ENCODE measurements at places on chromosomes 13 and 19.

DNA sequence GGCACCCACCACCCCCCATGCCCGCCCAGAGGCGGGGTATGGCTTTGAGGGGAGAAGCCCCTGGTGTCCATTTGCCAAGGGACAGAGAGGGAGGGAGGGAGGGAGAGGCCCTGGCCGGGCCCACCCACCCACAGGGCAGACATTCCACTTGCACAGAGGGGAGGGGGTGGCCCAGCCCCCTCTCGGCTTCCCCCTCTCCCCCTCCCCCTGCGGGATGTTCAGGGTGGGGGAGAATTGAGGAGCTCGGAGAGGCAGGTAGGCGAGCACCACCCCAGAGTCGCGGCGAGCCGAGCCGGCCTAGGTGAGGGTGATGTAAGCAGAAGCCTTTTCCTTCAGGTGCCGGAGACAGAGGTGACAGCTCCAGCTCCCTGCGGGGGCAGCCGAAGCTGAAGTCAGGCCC is 12.3 kb downstream of the DPF1 start:
- DNase-seq, result no peak

GRCh38 chr19:31220540-31220939 is 128.7 kb downstream of the TSHZ3 start:
- DNase-seq, result no peak

DNA sequence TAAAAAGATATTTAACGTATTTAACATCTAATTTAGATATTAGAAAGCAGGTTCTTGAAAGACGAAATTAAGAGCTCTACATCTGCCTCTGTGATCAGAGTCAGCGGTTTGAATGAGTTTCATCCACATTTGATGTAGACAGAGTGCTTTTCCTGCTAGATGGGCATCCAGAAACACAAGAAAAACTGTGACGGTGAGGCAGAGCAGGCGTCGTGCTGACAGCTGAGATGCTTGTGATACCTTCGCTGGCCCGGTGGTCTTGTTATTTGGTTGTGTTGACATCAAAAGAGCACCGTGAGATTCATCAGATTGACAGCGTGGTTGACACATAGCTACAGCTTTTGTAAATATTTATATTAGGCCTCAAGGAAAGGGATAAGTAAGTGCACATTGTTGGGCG is 399.1 kb downstream of the GPC5 start:
- DNase-seq, result no peak

DNA sequence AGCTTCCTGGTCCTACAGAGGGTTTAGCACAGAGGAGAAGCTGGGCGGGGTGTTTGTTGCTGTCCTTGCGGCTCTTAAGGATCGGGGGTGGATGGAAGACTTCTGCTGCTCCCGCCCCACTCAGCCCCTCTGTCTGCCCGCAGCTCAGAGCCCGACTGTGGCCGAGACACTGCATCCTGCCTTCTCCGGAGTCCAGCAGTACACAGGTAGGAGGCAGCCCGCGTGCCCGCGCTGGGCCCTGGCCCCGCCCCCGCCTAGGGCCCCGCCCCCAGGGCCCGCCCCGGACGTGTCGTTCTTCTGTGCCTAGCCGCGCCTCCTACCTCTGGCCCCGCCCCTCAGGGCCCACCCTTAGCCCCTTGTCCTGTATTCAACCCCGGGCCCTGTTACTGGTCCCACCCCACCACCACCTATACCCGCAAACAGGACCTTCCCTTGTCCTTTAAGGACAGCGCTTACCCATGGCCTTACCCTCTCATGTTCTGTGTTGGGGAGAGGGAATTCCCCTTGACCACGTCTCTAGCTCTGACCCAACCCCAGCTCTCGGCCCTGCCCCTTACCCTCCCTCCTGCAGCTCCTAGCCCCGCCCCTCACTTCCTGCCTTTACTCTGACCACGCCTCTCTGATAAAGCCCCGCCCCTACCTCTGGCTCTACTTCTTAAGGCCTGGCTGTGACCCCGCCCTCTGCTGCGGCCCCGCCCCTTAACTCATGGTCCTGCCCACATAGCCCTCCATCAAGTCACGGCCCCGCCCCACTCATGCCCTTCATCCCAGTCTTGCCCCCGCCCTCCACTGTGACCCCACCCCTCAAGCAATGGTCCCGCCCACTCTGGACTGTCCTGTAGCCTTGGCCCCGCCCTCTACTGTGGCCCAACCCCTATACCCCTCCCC is 60.5 kb downstream of the CELF5 start:
- no peak for DNase-seq

- no peak for DNase-seq
Measured at GRCh38 chr13:67445436-67445835, 215.3 kb upstream of the PCDH9 start.

- no peak for DNase-seq
Measured at GRCh38 chr13:37102896-37103295, 2.6 kb downstream of the CSNK1A1L start.

DNA sequence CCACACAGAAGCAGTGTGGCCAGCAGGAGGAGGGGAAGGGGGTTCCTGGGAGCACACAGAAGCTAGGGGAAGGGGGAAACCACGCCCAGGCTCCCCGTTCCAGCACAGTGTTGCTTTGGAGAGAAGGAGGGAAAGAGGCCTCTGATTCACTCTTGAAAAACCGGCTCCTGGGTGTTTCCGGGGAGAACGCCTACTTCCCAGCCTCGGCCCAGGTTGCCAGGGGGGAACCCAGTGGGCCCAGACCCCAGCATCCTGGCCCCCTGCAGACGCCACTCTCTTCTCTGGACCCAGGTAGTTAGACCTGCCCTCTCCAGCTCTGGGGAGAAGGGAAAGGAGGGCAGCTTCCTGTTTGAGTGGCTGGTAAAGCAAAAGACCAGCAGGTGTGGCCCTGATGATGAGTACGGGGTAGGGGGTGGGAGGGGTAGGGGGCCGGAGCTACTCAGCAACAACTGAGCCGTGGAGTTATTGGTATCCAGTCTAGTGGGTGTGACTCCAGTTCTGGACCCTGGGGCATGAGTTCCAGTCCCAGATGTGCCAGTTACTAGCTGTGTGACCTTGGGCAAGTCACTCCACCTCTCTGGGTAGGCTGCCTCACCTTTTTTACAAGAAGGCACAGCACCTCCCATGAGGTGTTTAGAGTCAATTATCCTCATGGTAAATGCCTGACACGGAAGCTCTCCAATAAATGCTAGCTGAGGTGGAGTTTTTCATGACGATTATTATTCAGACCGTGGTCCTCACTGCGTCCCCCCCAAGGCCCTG is 836 bp downstream of the GIPC1 start:
- no peak for DNase-seq

DNA sequence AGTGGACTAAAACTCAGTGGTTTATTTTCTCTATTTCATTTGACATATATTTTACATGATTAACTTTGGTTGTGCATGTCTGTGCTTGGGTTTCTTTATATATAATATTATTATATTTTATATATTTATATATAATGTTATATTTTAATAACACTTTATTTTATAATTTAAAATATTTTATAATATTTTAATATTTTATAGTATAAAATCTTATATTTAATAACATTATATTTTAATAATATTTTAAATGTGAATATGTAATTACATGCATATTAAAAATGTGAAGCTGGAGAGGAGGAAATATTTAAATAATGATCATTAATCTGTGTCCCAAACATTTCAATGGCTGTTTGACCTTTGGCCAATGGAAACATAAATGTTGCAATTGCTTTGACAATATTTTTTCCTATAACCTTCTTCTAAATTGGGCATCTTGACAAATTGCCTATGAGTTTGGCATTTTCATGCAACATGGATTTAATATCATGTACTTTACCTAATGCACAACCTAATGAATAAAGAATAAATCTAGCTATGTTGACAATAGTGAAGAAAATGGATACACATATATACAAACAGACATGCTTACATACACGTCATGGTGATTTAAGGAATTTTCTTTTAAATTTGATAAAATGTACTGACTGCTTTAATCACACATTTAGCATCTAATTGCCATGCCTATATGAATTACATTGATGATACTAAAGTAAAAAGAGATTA is 607.1 kb downstream of the SLITRK6 start:
- DNase-seq, result no peak

DNA sequence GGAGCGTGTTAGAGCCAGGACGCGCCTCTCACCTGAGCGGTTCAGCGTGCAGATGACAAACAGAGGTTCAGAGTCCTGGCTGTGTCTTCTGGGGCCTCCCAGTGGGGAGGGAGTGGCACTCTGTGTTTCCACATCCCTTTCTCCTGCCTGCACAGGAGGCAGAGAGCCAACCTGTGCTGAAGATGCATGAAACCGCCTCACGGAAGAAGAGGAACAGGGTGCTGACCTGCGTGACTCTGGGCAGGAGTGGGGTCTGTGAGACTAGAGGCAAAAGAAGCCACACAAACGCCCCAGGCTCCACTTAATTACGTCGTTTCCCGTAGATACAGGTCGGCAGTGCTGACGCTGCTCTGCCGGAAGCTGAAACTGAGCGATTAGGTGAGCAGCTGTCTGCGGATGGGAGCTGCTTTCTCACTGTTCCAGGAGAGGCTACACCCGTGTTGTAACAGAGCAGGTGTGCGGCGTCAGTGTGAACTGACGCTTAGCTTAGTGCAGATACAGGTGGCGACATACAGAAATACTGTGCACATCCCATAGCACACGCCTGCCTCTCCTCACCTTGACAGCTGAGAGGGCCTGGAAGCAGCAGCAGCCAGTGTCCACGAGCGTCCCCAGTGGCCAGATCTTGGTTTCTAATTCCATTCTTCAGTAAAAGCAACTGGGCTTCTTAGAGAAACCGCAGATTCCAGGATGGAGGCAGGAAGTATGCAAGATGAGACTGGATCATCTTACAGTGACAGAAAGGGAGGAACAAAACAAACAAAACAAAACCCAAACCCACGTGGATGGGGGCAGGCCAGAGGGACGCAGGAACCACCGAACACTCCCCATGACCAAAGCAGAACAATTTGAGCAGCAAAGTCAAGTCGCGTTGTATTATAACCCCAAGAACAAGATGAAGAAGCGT is 37.7 kb upstream of the MCF2L start:
- peak; percentile 97 for DNase-seq

DNA sequence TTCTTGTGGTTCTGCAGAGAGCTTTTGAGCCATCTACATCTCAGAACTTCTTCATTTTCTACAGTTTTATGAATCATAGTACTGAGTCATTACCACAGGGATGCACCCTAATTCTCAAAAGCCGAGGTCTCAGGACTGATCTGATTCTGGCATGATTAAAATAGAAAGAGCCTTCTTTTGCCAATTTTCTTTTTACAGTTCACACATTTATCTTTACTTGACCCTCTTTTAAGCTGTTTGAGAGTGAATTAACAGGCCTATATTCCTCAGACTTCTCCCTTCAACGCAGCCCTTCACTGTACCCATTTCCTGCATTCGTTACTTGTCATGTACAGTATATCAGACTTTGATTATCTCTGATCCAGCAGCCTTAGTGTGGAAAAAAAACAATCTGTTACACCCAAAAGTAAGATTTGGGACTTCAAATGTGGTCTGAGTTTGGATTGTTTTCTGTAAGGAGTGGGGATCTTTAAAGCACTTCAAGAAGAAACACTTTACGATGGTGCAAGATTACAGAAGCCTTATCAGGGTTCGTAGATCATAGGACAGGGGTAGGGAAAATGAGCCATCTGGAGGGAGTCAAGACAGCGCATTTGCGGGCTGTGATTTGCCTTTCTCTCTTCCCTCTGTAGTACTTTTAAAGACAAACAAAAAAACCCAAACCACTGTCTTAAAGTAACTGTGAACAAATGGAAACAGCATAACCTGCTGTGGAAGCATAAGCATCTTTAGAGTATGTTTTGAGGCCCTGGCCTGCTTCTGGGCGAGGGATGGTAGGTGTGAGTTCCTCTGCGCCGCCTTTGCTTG is 15.3 kb upstream of the GPR183 start:
- DNase-seq, result no peak

- no peak for DNase-seq
Measured at GRCh38 chr13:76886292-76887075, at the start of gene KCTD12. KCTD12 (minus strand) TSS chr13:76886405; CDS start chr13:76886148, 257 bp downstream.

- no peak for DNase-seq
Measured at GRCh38 chr19:39805104-39805503, 26.4 kb downstream of the LEUTX start.

DNA sequence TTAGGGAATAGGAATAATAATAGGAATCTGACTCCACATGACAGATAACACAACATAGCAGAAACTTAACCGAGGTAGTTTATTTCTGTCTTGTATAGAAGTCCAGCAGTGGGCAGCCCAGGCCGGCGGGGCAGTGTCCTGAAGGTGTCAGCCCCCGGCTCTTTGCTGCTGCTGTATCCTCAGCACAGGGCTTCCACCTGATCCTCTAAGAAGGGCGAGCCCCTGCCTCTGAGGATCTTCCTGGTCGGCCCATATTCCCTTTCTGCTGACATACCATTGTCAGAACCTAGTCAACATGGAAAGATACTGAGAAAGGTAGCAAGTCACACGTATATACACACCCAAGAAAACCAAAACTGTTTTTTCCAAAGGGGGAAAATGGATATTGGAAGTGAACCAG is 56.2 kb upstream of the GPR183 start:
- DNase-seq, result no peak

- DNase-seq, result no peak
Measured at GRCh38 chr19:43984687-43985000, 656 bp downstream of the ZNF155 start.

DNA sequence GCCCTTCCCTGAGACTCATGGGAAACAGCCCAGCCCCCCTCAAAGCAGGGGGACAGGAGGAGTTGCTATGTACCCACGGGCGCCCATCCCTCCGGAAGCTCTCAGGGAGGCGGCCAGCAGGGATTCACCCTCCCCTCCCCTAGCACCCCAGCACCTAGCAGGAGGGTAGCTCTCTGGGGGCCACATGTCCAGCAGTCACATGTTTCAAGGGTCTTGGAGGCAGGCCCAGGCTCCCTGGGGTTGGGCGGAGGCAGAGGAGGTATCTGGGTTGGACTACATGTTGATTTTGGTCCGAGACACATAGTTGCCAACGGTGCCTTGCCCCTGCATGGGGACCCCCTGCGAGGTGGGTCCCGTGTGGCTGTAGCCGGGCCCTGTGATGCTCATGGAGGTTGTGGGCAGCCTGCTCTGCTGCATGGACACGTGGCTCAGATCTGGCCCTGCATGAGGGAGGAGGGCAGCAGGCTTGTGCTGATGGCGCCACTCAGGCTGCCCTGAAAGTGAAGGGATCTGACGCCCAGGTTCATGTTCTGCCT is 7.0 kb upstream of the RNF6 start:
- DNase-seq, result no peak

- DNase-seq, result no peak
Measured at GRCh38 chr19:15197942-15198341, 2.9 kb downstream of the NOTCH3 start.
